ENCODE measurements at places on chromosomes 16 and 17.

- DNase-seq: no peak
These were observed 384.3 kb downstream of the CDH13 start for GRCh38 chr16:83010776-83011720.

DNA sequence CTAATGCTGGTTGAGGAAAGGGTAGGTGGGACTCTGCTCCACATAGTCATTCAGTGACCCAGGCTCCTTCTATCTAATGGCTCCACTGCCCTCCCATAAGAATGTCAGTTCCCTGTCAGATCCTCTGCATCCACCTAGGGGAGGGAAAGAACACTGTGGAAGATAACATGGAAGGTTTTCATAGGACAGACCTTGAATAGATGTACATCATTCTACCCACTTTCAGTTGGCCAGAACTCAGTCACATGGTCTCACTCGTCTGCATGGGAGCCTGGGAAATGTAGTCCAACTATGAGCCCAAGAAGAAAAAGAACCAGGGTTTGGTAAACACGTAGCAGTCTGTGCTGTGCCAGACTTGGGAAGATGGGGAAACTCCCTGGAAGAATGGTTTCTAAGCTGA is 27.1 kb upstream of the SCNN1B start:
- no peak for DNase-seq

DNA sequence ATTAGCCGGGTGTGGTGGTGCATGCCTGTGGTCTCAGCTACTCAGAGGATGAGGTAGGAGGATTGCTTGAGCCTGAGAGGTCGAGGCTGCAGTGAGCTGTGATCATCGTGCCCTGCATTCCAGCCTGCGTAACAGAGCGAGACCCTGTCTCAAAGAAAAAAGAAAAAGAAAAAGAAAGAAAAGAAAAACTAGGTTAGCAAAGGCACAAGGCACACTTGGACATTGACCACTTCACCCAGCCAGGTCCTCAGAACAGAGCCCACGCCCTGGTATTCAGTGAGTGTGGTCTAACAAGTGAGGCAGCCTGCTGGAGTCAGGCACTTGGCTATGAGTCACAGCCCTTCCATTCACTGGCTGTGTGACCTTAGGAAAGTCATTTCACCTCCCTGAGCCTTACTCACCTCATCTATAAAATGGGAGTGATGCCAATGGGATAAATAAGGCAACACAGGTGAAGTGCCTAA is 10.4 kb downstream of the MILR1 start:
- no peak for DNase-seq

DNA sequence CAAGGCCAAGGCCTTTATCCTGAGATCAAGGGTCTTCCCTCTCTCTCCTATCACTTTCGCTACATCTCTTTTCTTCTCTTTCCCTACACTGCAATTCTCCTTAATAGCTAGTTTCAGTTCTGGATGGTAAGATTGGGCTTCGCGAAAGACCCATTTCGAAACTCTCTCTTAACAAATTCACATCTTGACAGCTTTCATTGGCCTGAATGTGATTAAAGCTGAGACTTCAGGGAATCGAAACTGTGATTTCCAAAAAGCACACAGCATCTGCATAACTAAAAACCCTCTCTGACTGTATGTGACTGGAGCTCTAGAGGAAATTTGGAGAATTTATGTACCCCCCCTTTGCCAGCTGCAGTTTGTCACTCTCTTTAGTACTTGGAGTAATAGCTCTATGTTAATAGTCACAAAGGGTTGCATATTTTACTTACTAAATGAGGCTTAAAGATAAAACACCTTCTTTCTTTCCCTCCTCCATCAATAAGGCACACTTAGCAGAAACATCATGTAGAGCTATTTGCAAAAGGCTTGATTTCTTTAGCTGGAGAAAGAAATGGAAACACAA is 105.3 kb upstream of the FAM20A start:
- no peak for DNase-seq

Data from right atrium auricular region (tissue), 2 donors.